G401 (cell line): ENCODE measurements at places on chromosomes 4 and X. TPM values are rescaled to one million over a fixed set of nuclear protein-coding genes. Genes with fewer than 3 reads are reported as not detected.

- DNase-seq: no peak
These were observed 146.1 kb upstream of the OTUD4 start for GRCh38 chr4:145326491-145326890.

- no peak for DNase-seq
These were observed 7.0 kb downstream of the SPP1 start for GRCh38 chr4:87982446-87983010.

GRCh38 chrX:154967603-154968002 is 54.9 kb downstream of the F8 start:
- no peak for DNase-seq

The PFKFB1 gene
- total RNA-seq: 0.14 and 0.55 TPM in 2 replicates

DNA sequence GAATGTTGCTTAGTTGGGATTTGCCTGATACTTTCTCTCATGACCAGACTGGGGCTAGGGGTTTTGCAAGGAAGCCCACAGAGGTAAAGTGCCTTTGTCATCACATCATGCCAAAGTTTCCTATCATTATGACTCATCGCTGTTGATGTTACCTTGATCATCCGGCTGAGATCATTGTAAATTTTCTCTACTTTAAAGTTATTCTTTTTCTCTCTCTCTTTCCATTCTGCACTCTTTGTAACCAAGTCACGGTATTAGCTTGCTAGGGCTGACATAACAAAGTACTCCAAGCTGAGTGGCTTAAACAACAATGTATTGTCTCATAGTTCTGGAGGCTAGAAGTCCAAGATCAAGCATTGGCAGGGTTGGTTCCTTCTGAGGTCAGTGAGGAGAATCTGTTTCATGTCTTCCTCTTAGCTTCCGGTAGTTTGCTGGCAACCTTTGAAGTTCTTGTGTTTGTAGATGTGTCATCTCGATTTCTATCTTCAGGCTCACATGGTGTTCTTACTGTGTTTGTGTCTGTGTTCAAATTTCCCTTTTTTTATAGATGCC is 113.0 kb downstream of the DTHD1 start:
- no peak for DNase-seq

The CT47B1 gene
- not detected in 2 replicates for total RNA-seq

The MAGEB1 gene
- not detected in 2 replicates for total RNA-seq

DNA sequence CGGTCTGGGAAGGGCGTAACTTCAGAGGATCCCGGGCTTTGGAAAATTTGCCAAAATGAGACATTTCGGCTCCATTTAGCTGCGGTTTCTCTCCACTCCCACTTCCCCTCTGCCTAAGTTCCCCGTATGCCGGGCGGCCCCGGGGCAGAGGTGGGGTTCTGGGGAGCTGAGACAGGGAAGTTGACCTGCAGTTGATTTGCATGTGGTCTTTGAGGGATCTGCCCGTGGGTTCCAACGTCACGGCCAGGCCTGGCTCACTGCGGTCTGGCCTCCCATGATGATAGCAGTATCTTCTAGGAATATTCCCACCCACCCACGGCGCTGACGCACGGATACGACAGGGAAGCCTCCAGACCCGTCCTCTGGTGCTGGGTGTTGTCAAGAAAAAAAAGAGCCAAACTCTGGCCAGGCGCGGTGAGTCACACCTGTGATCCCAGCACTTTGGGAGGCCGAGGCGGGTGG is 27.3 kb upstream of the CRLF2 start:
- DNase-seq: no peak

- no peak for DNase-seq
These were observed 20.0 kb downstream of the FAM53A start for GRCh38 chr4:1664141-1664540.

The BMP3 gene
- total RNA-seq: not detected in 2 replicates

- no peak for DNase-seq
These were observed 11.4 kb downstream of the CPZ start for GRCh38 chr4:8603931-8604330.

GRCh38 chr4:8702020-8702495 is 109.5 kb downstream of the CPZ start:
- no peak for DNase-seq

DNA sequence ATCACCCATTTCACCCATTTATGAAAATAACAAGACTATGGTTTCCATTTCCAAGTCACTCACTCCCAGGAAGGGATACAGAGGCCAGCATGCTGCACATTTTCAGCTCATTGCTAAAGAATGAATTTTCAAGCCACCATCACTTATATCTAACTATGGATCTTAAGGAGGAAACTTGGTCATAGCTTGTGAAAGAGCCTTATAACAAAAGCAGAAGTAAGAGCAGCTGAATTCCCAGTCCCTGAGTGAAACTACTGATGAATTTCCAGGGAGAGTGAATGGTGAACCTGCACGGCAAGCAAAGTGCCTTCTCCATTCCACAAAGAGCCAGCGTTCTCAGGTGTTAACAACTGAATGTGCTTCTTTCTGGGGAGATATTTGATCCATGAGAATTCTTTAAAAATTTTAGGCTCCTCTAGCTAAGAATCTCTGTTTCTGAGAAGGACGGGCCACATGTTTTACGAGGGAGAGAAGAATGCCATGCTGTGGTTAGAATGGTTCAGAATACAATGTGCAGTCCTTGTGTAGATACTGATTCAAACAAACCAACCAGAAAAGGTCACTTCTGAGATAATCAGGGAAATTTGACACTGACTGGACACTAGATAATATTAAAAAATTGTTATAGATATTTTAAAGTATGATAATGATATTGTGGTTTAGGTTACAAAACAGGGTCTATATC is 24.0 kb downstream of the BTC start:
- no peak for DNase-seq

DNA sequence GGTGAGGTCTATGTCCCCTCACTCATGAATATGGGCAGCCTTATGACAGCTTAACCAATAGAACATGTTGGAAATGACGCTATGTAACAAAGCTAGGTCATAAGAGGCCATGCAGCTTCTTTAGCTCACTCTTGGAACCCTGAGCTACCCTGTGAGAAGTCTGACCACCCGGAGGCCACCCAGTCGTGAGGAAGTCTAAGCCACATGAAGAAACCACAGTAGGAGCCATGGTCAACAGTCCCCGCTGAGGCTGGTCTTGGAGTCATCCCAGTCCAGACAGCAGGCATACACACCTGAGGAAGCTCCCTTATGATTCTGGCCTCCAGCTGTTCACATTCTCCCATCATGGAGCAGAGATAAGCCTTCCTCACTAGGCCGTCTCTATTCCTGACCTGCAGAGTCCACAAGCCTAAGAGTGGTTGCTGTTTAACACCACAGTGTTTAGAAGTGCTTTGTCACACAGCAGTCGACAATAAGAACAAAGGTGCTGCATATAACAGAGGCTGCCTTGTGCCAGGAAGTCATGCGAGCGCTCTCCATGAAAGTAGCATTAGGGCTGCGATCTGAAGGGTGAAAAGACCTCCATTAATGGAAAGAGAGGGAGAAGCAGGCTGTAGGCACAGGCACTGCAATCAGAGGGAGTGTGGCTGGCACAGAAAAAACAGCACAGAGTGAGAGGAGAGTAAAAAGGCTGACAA is 38.2 kb downstream of the TSPAN5 start:
- DNase-seq: no peak

DNA sequence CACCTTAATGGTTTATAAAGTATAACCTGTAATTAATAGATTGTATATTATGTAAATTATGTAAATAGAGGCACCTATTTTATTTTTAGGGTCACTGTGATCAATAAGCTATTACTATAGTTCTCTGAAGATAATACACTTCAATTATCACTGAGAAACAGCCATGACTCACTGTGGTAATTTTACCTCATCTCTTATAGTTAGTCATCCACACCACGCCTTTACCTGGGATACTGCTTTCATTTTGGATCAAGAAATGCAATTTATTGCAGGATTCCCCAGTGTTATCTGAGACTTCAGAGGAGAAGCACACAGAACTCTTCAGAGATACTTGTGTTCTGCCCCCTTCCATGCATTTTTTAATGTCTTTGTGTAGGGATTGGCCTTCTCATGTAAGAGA is 348.1 kb upstream of the ATOH1 start:
- no peak for DNase-seq

- DNase-seq: no peak
These were observed 319.1 kb upstream of the RPS6KA3 start for GRCh38 chrX:20585782-20586181.

GRCh38 chrX:11446336-11446735 is 153.1 kb downstream of the AMELX start:
- DNase-seq: no peak

GRCh38 chrX:48813644-48814043 is 11.8 kb downstream of the HDAC6 start:
- no peak for DNase-seq

- no peak for DNase-seq
These were observed 94.3 kb downstream of the HDAC8 start for GRCh38 chrX:72478351-72478750.

The FAAH2 gene
- not detected in 2 replicates for total RNA-seq

DNA sequence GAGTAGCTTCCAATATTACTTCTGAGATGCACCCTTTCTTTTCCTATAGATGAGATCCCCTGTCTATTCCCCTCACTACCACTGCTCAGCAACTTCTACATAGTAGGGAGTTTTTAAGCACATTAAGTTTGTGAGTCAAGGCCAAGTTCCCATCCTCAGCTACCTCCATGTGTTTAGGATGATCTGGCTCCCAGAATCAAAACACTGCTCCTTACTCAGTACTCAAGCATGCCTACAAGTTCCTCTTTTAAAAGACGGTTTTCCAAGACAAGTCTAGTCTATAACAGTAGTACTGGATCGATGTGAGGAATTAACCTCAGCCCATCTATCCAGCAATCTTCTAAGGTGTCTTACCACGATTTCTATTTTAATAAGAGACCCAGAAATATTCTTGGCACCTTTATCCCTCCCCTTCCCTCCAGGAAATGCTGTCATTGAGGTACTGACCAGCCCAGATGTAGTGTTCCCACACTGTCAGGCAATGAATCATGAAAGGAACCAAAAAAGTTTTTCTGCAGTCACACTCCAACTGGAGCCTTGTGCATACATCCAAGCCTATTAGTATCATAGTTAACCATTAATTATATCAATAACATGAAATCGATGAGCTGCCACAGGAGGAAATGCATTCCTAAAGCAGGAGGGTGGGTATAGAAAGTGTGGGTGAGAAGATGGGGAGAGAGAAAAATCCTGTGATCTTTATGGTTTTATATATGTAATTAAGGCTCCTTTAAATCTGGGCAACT is 29.6 kb downstream of the AREG start:
- DNase-seq: no peak

The MAGEB10 gene
- not detected in 2 replicates for total RNA-seq

GRCh38 chr4:27360790-27361267 is 500.2 kb downstream of the STIM2 start:
- DNase-seq: no peak

- no peak for DNase-seq
These were observed 346.2 kb downstream of the ARHGAP10 start for GRCh38 chr4:148078061-148078460.

DNA sequence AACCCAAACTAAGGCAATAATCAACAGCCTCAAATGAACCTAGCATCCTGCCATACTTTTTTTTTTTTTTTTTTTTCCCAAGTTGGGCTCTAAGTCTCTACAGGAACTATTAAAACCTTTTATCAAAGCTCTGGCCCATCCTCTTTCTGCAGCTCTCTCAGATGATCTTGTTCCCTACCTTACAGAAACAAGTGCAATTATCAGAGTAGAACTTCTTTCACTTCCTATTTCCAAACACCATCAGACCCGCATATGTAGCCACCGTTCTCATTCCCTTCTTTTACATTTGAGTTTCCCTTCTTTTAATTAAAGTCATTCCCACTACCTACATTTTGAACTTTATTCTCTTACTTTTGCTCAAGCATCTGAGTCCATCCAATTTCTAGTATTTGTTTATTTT is 690.6 kb downstream of the DMD start:
- no peak for DNase-seq

The BTK gene
- total RNA-seq: not detected in 2 replicates

- no peak for DNase-seq
These were observed 40.9 kb downstream of the SOWAHB start for GRCh38 chr4:76857074-76857409.

GRCh38 chrX:144006811-144007210 is 122.9 kb downstream of the UBE2NL start:
- no peak for DNase-seq

- no peak for DNase-seq
These were observed 594.5 kb downstream of the ARAP2 start for GRCh38 chr4:35649778-35650177.

The CHRDL1 gene
- not detected in 2 replicates for total RNA-seq

The SH3TC1 gene
- not detected in 2 replicates for total RNA-seq

The CCNA2 gene
- 167 and 209 TPM in 2 replicates for total RNA-seq

GRCh38 chr4:81084634-81085033 is 54.1 kb downstream of the BMP3 start:
- no peak for DNase-seq

DNA sequence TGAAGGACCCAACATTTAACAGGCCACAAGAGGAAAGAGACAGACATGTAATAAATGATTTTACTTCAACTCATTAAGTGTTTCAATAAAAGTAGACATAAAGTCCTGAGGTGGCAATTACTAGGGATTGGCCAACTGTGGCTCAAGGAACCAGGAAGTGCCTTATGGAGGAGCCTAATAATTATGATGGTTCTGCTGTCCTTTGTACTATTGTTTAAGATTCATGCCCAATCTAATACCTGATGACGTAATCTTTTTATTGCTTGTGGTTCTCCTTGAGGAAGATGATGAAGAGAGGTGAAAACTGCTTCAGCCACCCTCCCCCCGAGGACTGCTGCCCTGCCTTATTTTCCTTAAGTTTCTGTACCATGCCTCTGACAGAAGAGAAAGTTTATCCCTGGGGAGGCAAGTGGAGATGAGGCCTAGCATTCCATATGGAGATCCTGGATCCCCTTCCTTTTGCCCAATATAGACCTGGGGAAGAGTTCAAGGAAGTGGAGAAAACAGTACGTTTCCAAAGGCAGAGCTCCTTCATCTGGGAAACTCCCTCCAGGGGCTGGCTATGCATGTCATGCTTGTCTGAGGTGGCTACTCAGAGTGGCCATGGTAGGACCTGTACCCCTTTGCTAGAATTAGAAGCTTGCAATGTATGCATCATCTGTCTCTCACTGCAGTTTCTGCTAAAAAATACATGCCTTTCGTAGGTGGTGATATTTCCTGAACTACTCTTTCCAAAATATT is 56.8 kb upstream of the FAT1 start:
- DNase-seq: no peak

The RENBP gene
- total RNA-seq: 7.1 and 8.4 TPM in 2 replicates

The PITX2 gene
- total RNA-seq: not detected in 2 replicates

DNA sequence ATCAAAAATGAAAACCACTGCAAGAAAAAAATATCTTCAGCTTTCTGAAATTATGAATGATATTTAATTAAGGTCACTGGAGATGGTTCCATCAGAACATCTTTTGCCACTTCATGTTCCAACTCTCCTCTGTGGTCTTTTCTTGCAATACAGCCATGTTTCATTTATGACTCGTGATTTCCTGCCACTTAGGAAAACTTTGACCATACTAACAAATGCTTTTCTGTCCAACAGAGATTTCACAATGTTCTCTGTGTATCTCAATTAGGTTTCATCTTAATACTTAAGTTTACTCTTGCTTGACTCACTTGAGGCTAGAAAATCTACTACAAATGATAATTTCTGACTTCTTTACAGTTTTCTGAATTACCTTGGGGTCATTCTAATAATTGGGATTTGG is 330.9 kb downstream of the CXXC4 start:
- no peak for DNase-seq

The DLG3 gene
- total RNA-seq: 24.0 and 28.0 TPM in 2 replicates

The GABRG1 gene
- total RNA-seq: not detected in 2 replicates
